CD4-positive, alpha-beta T cell treated with Interleukin-15 for 1 hour (primary cell): ENCODE measurements at places on chromosomes 11 and 22.

DNA sequence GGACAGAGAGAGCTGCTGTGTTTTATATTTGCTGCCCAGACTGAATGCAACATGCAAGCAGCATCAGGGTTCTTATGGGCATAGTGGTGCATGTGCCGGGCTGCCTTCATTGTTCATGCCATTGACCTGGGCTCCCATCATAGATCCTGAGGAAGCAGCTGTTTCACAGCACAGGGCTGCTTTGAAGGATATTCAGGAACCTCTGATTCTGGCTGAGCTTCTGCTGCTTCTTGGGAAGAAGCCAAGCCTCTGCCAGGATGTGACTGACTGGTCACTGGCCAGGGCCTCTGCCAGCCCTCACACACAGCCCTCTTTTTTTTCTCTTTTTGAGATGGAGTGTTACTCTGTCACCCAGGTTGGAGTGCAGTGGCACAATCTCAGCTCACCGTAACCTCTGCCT lies 43.3 kb downstream of the CYB5R2 start:
- no peak for DNase-seq

- no peak for DNase-seq
These were observed 9.9 kb downstream of the UCP3 start for GRCh38 chr11:73998846-73999575.

GRCh38 chr11:57513911-57514537 lies 1.5 kb downstream of the SLC43A1 start:
- no peak for DNase-seq

GRCh38 chr11:83355391-83355790 lies 69.2 kb upstream of the CCDC90B start:
- DNase-seq: no peak

GRCh38 chr11:96178049-96178886 lies 164.7 kb downstream of the MAML2 start:
- no peak for DNase-seq

DNA sequence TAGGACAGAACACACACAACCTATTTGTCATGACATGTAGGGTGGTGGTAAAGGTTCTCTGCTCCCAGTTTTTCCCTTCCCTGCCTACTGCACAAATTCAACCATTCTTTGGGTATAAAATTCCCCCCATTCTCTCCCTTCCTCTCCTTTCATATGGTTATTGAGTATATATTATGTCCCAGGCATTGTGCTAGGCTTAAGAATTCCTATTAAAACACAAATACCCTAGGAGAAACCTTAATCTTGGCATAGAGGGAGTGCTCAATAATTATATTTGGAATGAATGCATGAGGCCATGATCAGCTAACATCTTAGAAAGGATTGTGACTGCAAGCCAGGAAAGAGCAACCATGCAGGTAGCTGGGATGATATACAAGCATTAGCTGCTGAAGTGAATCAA lies 120.4 kb upstream of the MTMR2 start:
- DNase-seq: no peak

DNA sequence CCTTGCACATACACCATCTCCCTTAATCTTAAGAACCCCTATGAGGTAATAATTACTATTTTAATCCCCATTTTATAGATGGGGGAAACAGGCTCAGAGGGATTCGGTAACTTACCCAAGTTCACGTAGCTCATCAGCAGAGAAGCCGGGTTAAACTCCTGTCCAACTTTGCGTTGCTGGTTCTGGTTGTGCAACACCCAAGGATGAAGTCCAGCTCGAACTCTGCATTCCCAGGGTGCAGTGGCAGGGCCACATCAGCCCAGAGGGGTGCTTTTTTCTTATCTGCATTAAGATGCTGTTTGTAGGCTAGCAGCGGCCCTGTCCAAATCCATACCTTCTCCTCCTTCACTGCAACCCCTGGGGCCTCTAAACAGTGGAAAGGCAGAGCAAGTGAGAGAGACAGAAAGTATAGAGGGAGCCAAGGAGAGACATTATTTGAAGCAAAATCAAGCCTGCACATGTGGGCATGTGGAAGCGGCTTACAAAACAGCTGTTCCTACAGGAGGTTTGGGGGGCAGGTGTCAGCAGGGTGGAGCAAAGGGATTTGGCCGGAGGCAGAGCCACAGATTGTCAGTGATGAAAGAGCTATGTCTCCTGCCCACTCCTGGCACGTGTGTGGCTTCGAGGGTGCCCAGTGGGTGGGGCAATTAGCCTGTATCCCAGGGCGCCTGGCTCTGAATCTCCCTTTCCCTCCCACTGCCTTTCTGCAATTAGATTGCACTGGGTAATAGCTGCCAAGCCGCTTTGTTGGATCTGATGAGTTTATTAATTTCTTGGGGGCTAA lies 129.5 kb upstream of the TBCEL start:
- no peak for DNase-seq

DNA sequence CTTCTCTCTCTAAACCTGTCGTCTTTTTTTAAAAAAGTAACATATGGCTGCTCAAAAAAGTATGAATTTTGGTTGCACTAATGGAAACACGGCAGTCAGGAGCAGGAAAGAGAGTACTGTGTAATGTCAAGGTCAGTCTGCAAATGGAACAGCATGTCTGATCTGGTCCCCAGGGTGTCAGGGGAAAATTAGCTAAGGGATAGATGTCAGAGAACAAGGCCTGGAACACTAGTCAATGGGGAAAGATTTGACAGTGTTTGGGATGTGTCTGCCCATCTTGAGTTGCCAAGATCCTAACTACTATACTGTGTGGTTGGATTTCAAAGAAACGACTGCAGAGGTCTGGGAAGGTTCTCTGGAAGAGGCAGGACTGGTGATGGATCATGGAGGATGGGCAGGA lies 65.7 kb upstream of the PHOX2A start:
- DNase-seq: no peak

- peak; percentile 40 for DNase-seq
These were observed 52.9 kb downstream of the C11orf58 start for GRCh38 chr11:16791191-16791961.

GRCh38 chr11:94112206-94112953 lies 16.3 kb upstream of the PANX1 start:
- DNase-seq: no peak

DNA sequence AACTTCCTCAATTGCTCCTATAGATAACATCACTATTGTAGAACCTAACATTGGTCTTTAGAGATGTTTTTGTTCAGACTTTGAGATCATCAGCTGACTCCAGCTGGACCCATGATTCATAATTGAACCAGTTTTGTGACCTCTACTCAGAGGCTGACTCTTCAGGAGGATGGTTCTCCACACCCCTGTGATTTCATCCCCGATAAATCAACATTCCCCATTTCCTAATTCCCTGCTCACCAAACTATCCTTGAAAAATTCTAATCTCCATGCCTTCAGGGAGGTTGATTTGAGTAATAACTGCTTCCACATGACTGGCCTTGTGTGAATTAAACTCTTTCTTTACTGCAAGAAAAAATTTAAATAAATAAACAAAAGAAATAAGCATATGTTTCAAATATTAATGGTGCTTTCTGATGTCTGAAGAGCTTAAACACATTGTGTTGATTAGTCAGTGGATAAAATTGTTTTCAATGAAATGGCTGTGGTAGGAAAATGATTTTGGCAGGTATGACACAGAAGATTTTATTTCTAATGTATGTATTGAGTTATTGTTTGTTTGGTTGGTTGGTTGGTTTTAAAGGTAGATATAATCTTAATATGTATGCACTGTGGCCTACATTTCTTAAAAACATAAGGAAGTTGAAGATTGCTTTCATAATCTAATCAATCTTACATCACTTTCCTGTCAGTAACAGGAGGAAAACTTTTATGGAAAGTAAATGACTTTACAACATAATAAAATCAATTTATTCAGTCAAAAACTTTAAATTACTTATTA lies 427.9 kb upstream of the CCDC179 start:
- DNase-seq: no peak

DNA sequence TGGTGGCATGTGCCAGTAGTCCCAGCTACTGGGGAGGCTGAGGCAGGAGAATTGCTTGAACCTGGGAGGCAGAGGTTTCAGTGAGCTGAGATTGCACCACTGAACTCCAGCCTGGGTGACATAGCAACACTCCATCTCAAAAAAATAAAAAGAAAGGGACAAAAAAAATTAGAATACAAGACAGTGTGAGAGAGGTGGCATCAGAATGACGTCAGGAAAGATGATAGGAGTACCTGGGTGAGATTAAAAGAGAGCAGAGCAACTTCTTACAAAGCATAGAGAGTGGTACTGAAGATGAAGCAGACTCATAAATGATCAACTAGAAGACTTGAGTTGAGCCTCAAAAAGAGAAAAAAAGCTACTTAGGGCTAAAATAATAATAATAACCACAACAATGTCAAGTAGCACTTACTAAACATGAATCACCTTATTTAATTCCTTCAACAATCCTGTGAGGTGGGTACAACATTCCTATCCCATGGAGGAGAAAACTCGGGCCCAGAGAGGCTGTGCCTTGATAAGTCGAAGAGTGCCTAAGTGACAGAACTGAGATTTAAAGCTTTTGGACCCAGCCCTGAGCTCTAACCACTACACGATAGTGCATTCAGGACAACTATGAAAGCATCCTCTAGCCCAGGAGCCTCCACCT lies 5.2 kb upstream of the SLN start:
- no peak for DNase-seq

GRCh38 chr11:102831128-102831488 lies 12.3 kb downstream of the MMP3 start:
- no peak for DNase-seq
